ENCODE measurements at places on chromosomes 16 and 17.

DNA sequence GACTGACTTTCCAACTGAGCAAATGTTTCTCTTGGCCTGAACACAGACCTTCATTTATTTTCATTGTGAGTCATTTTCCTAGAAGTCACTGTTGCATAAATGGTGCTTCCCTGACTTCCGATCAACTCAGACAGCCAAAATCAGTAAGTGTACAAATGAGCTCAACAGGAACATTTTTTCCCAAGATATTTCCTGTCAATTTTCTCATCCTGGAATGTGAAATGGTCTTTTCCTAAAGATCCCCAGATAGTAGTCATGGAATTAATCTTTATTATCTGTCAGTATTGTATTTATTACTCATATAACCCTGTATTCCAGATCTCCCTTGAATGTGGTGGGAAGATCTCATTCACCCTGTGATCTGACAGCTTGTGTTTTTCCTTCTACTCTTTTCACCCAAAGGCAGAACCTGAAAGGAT is 360.3 kb upstream of the KIF2B start:
- no peak for DNase-seq

- DNase-seq, result no peak
Measured at GRCh38 chr16:81553080-81553813, 108.6 kb downstream of the CMIP start.

GRCh38 chr17:65892912-65893377 is 299.0 kb downstream of the CEP112 start:
- DNase-seq, result no peak

DNA sequence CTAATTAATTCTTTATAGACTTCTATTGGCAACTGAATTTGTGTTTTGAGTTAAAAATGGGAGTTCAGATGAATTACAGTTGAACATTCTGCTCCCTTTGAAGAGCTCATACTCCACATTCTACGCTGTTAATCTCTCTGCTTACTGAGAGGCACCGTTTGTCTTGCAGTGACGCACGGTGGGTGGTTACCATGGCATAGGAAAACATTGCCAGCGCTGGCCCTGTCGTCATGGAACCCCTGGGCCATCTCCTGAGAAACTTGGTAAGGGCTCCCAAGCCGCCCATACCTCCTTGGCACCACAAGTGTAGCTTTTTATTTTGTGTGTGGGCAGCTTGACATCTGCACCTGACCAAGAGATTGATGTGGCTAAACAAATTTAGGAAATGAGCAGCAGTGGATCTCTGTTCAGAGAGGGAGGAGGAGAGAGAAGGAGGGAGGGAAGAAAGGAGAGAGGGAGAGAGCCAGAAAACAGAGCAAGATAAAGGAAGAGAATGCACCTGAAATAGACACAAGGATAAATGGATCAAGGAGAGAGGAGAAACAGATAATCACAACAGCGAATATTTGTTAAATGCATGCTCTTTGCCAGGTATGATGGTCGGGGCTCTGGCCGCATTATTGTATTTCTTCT is 398.5 kb downstream of the HAPSTR1 start:
- no peak for DNase-seq

GRCh38 chr16:66660422-66661209 is 35.9 kb downstream of the CMTM4 start:
- DNase-seq, result no peak

DNA sequence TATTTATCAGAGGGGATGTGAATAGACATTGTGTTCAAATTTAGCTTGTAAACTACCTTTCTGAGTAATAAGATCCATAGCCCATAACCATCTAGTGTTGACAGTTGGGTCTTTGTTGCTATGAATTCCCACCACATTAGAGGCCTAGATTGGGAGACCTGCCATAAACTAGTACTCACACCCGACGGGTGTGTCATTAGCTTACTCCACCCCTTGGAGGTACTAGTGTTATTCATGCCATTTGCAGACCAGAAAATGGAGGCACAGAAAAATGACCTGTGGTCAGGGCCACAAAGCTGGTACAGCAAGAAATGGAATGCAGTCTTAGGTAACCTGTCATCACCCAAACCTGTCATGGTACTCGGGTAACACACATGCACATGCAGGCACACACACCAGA is 41.3 kb upstream of the BCAR1 start:
- DNase-seq, result no peak

DNA sequence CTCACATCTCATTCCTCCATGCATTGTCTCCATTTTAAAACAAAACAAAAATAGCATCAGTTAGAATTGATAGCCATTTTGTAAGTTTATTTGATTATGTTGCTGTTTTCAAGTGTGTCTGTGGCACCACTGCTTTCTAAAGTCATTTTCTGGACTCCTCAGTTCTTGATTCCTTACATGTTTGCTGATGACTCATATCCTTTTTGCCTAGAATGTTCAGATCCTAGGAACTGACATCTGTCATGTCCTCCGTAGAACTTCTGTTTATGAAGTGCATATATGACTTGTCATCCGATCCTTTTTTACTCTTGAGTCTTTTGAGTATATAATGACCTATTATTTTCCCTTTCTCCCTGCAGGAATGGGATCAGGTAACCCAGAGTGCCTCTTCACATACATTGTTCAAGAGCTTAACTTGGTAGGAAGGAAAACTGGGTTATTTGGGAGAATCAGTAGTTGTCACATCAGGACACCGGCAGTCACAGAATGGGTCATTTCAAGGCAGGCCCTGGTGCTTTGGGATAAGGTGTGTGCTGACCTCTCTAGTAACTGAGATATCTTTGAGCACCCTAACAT is 69.2 kb downstream of the MAP2K4 start:
- no peak for DNase-seq

GRCh38 chr17:78485290-78486168 is 91.7 kb downstream of the DNAH17 start:
- DNase-seq, result no peak

- DNase-seq, result no peak
Measured at GRCh38 chr17:81189016-81189415, 23.0 kb upstream of the AATK start.

DNA sequence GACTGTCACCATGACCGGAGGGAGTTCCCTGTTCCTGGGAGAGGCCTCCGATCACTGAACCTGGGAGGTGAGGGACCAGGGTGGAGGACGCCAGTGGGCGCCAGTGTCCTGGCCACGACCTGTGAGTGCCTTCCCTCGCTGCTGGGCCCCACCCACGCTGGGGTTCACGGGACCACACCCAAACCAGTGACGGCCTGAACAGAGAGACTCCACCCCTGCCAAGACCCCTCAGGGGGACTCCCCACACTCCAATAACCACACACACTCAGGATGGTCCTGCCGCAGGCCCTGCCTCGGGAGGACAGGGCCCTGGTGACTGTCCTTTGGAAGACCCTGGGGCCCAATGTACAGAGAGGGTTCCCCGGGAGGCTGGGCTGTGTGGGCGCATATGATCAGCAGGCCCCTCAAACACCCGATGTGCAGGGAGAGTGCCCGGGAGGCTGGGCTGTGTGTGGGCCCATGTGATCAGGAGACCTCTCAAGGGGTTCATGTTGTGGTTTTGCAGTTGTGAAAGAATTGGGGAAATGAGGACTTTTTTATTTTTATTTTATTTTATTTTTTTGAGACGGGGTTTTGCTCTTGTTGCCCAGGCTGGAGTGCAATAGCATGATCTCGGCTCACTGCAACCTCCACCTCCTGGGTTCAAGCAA is 26.6 kb downstream of the TPSD1 start:
- no peak for DNase-seq

- DNase-seq, result no peak
Measured at GRCh38 chr17:66309793-66310192, 7.4 kb downstream of the PRKCA start.

- no peak for DNase-seq
Measured at GRCh38 chr17:14121952-14122351, 52.6 kb downstream of the COX10 start.

DNA sequence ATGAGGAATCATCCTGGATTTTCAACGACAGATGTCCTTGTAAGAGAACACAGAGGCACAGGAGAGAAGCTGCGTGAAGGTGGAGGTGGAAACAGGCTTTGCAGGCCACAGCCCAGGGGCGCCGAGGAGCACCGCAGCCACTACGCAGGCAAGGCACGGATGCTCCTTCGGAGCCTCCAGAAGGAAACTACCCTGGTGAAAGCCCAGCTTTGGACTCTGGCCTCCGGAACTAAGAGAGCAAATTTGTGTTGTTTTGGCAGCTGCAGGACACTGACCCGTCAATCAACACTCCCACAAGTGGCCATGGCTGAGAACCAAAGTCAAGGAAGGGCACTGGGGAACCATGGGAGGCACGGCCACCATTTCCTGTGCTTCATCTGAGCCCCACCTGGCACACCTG is 3.4 kb downstream of the ARL16 start:
- DNase-seq, result no peak

- no peak for DNase-seq
Measured at GRCh38 chr16:55292491-55292890, 31.5 kb upstream of the IRX6 start.

DNA sequence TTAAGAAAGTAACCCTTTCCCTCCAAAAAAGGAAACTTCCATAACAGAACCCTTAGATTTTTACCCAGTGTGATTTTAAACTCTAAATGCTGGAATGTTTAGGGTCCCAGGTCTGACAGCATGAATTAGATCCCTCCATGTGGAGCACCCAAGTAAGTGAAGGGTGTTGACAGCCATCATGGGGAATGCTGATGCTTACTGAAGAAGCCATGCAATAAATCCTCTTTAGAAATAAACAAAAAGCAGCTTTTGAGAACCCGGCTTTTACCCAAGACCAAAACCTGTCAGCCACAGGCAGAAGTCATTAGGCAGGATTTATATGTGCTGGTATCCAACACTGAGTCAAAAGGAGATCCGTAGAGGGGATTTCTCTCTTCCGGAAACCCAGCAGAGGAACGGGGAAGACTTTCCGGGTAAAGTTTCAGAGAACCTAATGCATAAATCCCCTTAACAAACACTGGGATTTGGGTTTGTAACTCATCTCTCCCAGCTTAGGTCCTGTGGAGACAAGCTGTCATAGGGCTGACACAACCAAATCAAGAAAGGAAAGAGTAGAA is 287.5 kb downstream of the IRX3 start:
- DNase-seq, result no peak

DNA sequence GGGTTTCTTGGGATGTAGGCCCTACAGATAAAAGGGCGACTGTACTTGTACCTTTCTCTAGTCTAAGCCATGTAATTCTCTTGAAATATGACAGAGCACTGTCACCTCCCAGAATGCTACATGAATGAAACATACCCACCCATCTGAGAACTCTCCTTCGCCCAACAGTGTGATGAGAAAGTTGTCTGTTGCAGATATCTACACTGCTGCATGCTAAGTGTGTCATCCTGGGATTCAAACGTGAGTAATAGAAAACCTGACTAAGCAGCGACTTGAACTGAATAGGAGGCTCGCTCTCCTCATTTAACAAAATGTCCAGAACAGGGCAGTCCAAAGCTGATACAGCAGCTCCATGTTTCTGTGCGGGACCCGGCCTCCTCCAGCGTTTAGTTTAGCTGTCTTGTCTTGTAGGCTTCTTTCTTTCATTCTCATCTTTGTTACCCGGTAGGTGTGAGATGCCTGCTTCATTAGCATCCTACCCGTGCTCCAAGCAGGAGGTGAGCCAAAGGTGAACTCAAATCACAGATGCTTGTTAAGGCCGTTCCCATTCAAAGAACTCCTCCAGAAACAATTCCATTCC is 211.9 kb downstream of the PRKCA start:
- no peak for DNase-seq

GRCh38 chr17:30950189-30950588 is 20.6 kb upstream of the RNF135 start:
- no peak for DNase-seq

GRCh38 chr17:76266244-76266938 is 1.2 kb downstream of the UBALD2 start:
- DNase-seq, result no peak

DNA sequence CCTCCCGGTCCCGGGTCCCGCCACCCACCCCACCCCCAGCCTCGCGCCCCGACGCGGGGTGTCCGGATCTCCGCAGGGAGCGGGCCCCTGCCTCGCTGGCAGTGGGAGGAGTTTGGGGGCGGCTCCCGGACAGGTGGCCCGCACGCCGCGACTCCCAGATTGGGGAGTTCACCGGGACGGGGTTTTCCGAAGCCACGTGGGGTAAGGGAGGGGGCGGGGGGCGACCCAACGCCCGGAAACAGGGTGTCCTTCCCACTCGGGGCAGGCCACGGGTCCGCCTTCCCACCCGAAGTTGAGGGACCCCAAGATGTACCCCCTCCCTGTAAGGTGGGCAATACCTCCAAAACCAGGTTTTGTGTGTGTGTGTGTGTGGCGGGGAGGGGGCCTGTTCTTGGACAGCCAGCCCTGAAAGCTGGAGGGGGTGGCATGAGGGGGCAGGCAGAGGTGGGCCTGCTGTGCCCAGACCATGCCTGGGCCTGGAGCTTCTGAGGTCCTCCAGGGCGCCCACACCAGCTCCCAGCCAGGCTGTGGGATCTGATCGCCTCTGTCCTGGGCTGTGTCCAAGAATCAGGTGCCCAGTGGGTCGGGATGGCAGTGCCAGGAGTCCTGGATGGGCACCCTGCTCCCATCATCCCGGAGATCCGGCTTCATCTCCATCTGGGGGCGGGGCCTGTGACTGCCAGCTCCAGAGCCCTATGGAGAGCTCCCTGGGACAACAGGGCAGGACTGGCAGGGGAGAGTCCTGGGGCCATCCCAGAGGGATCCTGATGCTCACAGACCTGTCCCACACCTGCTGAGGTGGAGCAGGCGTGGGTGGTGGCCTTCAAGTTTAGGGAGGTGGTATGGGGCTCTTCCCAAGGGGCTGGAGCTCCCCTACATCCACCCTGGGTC is 767 bp downstream of the SYNGR2 start:
- no peak for DNase-seq

- no peak for DNase-seq
Measured at GRCh38 chr17:33674685-33675084, 381.6 kb upstream of the ASIC2 start.

DNA sequence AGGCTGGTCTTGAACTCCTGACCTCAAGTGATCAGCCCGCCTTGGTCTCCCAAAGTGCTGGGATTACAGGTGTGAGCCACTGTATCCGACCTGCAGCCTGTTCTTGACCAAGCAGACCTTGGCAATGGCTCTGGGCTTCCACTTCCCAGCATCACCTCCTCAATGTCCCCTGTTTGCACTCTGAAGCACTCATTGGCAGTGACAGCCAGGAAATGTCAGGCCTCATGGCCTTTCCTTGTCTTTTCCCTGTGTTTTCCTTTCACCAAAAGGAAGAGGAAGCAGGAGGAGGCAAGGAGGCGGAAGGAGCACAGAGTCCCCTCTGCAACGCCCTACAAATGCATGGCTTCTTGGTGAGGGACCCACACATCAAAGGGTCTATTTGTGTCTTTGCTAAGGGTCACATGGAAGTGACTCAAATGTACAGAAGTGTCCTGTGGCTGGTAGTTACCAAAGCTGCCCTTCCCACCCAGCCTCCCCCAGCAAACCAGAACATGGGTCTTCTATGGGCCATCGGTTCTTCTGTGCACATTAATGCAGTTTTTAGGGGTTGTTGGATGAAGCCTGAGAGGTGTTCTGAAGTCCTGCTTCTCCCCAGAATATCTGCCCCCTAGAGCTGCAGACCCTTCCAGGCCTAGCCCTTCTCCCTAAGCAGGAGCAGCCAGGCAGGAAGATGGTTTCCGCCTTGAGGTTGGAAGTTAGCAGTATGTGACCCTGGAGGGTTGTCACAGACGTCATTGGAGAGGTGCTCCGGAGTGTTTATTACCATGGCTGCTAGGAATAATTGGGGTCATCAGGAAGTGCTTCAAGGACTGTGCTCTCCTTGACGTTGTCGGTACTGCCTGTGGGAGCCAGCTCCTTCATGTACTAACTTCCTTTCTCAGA is 60.8 kb downstream of the WIPI1 start:
- no peak for DNase-seq

All from activated naive CD4-positive, alpha-beta T cell (primary cell).